ENCODE measurements at places on chromosomes 11 and 22.

GRCh38 chr11:45652781-45653180 lies 12.6 kb downstream of the CHST1 start:
- DNase-seq: no peak

GRCh38 chr11:60915248-60915914 lies 1.4 kb downstream of the TMEM109 start:
- peak; percentile 71 for DNase-seq

DNA sequence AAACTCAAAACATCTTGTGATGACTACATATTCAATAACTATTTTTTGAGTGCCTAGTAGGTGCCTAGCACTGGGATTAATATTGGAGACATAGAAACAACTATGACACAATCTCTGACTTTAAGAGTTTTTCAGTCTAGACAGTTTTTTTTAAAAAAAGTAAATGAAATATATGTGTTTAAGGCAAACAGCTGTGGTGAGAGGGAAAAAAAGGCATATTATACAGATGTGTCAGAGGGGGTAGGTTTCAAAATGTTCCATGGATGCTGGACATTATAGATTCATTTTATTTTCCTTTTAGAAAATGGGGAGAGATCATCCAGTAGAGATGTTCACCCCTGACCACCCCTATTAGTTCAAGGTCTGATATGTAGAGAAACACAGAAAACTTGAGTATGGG lies 90.8 kb downstream of the LUZP2 start:
- no peak for DNase-seq

DNA sequence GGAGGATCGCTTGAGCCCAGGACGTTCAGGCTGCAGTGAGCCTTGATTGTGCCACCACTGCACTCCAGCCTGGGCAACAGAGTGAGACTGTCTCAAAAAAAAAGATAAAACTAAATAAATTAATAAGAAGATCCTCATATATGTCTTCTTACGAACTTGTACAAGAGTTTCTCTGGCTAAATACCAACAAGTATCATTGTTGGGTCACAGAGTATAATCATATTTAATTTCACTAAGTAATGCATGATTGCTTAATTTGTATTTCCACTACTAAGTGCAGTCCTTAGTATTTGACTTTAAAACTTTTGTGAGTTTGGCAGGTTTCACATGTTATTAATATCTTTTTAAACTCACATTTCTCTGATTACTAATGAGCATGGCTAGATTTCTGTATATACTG lies 60.9 kb downstream of the PACS1 start:
- no peak for DNase-seq

DNA sequence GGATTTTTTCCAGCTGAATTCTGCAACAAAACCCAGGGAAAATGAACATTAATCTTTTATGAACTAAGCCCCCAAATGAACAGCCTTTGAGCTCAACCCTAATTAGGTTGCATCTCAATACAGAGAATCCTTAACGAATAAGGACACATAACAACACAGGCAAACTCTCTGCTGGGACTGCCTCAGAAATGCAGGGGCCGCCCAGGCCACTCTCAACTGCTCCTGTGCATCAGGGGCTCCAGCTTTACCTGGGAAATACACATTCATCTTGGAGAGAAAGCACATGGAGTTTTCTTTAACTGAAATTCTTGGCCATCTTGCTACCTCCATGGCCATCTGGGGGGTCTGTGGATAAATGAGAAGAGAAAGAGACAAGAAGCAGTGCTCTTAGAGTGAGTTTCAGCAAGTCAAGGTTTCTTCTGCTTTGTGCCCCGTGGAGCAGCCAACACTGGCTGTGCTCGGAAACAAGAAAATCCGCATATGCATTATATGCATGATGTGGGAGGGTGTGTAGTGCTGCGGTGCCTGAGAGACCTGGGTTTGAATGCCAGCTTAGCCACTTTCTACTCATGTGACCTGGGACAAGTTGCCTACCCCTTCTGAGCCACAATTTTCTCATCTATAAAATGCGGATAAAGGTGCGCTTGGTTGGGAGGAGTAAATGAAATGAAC lies 81.9 kb upstream of the RCN1 start:
- no peak for DNase-seq

DNA sequence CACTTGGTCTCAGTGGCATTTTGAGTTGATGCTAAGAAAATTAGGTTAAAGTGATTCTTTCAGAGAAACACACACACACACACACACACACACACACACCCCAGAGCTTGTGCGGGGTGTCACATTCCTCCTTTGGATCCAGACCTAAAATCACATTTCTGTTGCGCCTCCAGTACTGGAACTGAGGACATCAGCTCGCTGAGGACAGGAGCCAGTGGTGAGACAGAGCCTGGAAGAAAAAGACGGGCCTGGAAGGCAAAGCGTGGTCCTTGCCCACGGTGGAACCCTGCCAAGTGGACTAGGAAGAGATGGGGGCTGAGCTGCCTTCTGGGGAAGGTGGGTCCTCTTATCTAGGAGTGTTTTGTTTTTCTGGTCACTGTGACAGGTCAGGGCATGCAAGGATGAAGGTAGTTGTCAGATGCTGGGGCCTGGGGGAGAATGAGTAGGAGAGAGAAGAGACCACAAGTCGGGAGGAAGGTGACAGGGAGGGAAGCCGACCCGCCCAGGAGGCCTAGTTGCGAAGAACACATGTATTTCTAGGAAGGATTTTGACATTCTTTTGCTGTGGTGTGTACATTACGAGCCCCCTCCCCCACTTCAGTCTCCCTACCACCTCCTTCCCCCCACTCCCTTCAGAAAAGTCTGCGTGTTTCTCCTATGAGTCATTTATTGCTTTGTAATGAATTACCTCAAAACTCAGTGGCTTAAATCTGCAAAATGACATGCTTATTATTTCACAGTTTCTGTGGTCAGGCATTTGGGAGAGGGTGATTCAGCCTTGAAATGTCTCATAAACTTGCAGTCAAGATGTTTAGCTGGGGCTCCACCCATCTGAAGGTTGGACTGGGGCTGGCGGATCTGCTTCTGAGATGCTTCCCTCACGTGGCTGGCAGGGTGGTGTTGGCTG lies 4.8 kb upstream of the ELFN2 start:
- peak; percentile 99 for DNase-seq

DNA sequence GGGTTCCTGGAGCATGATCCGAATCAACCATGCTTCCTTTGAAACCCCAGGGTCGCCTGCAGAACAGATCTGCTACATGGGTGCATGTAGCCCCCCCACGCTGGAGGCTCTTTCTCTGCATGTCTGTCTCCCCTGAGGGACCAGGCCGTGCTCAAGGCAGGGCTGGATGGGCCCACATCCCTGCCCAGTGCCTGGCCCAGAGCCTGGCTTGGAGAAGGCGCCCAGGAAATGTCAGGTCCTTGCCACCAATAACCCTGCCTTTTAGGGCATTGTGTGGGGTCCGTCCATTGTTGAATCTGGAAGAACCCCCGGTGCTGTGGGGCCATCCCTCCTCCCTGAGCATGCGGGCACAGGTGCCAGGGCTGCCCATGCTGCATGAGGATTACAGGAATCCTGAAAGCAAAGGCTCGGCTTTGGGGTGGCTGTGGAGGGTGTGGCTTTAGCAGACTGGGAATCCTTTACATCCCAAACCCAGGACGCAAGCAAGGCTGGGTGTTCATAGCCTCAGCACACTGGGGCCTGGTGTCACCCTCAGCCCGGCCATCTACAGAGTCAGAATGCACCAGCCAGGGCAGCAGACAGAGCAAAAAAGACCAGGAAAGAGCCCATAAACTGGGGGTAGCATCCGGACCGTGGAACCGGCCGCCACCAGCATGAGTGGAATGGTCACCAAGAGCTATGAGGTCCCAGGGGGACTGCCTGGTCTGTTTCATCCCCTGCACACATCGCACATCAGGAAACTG lies 48.2 kb downstream of the RTL6 start:
- DNase-seq: no peak

DNA sequence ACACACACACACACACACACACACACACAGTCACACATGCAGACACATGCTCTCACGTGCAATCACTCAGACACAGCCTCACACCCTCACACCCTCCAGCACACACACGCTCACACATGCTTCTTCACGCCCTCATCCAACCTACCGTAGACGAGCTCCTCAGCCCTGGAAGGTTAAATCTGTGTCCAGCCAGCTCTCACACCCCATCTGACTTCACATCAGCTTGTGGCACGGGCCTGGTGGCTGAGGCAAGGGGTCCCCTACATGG lies 1.3 kb upstream of the SCUBE1 start:
- no peak for DNase-seq

DNA sequence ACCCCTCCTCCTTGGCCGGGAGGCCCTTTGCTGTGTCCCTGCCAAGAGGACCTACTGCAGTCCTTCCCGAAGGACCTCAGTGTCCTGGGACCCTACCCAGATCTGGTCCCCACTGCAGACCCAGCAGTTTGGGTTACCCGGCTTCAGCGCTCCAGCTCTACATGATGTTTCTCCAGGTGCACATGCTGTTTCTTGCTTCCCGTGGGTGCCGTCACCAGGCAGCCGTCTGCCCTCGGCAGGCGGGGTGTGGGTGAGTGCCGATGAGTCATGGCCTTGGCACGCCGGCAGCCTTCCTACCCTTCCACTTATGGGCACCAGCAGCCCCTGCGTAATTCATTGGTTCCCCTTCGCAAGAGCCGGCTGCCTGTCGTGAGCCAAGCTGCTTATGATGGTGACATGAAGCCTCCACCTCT lies 101.8 kb downstream of the BCR start:
- DNase-seq: peak; percentile 90

GRCh38 chr11:17786824-17787525 lies 52.4 kb downstream of the KCNC1 start:
- DNase-seq: no peak

DNA sequence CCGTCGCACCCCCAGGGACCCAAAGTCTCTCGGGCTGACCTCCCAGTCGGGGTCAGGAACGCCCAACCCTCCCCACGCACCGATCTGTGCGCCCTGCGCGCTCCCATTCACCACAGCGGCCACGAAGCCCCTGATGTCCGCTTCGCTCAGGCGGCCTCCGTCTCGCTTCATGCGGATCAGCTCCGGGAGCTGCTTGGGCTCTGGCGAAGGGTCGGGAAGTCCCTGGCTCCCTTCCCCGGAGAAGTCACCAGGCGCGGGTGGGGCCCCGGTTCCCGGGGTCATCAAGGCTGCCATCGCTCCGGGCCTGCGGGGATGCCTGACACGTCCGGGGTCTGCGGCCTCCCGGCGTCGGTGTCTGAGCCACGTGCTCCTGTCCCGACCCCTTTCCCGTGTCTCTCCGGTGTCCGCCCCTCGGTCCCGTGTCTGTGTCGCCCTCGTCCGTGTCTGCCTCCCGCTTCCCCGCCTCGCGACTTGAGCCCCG lies 356 bp downstream of the TYMP start:
- no peak for DNase-seq

DNA sequence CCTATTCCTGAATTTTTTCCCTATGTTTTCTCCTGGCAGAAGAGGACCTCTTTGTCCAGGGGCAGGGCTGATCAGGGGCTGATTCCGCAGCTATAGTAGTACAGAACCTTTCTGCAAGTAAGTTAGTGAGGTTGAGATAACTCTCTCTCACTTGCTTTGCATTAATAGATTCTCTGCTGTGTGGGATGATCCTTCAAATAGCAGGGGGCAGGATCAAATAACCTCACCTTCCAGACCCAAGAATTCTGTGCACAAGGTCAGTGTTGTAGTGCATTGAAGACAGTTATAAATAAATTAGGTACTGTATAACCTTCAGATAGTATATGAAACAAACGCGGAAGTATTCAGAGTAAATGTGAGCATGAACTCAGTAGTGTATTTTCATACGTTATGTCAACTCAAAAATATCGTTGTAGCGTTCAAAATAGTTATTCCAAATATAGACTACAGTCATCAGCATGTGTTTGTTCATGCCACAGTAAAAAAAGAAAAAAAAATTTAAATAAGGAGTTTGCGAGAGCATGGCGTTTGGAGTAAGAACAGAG lies 278 bp downstream of the MMP26 start:
- no peak for DNase-seq

- no peak for DNase-seq
Observed at GRCh38 chr11:110860461-110860860, 148.2 kb upstream of the ARHGAP20 start.

DNA sequence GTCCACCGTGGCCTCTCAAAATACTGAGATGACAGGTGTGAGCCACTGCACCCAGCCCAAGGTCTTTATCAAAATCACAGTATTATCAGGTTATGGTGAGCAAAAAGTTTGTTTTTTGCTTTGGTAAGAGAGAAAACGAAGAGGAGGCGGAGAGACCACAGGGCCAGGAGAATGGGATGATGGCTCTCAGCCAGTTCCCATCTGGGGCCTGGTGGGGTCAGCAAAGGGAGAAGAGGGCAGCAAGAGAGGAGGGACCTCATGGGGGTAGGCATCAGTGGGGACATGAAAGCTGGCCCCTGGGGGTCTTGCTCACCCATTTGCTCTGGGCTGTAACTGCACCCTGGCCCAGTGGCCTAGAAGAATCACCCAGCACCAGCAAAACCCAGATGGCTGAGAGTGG lies 190.2 kb downstream of the SHANK2 start:
- DNase-seq: no peak

DNA sequence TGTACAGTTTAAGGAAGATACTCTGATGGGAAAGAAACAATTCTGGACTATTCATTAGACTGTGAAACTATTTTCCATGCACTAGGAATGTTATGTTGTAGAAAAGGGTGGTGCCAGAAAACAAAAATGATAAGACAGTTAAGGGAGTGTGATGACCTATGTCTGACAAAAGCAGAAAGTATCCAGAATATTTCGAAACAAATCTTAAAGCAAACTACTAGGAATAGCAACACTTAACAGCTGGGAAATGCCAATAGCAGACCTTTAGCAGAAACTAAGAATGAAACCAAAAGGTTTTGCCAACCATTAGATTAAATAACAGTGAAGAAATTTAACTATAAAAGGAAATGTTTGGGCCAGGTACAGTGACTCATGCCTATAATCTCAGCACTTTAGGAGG lies 3.3 kb upstream of the ARHGAP20 start:
- no peak for DNase-seq

GRCh38 chr11:70826541-70827335 lies 425.6 kb downstream of the SHANK2 start:
- DNase-seq: no peak

DNA sequence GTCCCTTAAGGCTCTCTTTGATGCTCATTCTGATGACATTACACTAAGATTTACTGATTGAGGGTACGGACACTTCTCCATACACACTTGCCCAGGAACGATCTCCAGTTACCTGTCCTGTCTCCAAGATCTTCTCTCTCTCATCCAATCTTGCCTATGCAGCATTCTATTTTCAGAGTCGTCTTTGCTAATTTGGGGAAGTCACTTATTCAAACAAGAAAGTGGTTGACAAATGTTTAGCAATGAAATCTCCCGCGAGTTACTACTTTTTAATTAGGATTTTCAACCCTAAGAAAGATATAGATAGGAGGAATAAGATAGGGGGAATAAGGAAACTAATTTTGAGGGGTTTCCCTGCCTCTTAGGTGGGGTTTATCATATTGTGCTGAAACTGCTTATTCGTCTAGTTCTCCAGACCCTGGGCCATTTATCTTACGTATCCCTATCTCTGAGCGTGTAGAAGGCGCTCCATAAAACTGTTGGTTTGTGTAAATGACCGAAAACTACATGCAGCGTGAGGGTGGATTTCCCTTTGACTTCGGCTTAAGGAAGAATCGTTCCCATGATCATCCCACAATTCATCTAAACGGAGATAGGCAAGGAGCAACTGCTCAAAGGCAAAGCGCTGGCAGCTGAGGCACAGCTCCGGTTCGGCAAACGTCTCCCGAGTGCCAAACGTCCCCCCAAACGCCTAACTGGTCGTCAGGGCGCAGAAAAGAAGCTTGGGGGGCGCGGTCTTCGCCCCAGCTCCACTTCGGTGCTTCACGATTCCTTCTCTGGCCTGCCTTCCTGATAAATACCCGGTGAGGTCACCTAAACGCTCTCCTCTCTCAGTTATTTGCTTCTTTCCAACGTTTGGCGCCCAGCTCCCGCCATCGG lies 804 bp downstream of the APIP start:
- no peak for DNase-seq

Data from Caki2 (cell line).